Activated CD4-positive, alpha-beta T cell treated with anti-CD3 and anti-CD28 coated beads for 48 hours (primary cell): ENCODE measurements at places on chromosomes 11 and 22.
A peak's percentile ranks its signal among the peaks of the same experiment; 100 is the strongest.

DNA sequence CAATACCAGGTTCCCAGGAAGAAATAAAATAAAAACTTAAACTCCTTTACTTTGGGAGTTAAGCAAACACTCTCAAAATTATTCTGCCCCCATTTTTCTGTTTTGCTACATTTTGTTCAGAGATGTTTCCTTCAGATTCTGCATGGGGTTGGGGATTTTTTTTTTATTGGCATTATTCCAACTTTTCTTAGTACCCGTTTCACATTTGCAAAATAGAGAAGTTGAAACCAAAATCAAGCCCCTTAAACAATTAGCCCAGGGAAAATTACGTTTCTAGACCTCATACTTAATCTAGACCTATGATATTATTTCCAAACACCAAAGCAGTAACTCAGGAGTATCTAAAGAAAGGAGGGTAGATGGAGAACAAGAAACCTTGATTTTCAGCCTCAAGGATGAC is 20.6 kb upstream of the MS4A7 start:
- no peak for DNase-seq

DNA sequence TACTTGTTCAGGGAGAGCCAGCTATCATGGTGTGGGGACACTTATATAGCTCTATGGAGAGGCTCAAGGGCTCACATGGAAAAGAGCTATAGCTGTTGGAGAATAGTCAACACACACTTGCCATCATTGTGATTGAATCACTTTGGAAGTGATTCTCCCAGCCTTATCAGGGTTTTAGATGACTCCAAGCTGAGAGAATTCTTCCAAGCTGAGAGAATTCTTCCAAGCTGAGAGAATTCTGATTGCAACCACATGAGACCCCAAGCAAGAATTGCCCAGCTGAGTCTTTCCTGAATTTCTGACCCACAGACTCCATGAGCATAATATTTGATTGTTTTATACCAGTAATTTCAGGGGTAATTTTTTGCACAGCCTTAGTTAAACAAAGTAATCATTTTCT is 1318.3 kb upstream of the RAG2 start:
- no peak for DNase-seq

- no peak for DNase-seq
These were observed 136.0 kb downstream of the SWAP70 start for GRCh38 chr11:9799886-9800285.

- peak; percentile 5 for DNase-seq
These were observed 14.4 kb upstream of the OOSP1 start for GRCh38 chr11:59923813-59924212.

GRCh38 chr11:104968856-104969776 is 742 bp upstream of the CASP4 start:
- DNase-seq: no peak

DNA sequence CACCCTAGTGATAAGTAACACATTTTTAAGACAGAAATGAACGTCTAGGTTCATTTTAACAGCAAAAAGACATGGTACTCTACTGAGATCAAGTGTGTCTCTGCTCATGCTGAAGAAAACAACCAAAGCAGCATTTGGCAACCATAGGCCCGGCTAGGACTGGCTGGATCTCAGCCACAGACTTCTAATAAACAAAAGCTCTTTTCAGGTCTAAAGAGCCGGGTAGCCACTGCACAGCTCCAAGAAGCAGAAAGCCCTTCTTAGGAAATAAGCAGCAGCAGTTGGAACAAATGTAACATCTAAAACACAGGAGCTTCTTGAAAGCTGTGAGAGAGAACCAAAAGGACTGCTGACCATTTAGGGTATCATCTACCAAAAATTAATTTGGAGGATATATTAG is 37.6 kb downstream of the PITPNB start:
- DNase-seq: no peak

DNA sequence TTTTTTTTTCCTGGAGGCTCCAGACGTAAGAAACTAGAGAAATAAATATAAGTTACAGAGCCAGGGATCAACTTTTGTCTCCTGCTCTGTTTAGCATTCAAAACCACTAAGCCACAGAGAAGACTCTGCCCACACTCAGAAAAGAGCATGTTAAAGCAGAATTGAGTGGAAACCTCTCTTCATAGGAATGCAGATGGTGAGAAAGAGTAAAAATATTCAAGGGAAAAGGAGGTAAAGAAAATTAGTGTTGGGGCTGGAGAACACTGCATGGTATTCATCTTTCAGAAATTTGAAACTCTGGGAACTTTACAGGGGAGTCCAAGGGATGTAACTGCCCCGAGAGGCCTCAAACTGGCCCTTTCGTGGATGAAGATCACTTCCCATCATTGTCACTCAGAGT is 65.1 kb downstream of the CLMP start:
- DNase-seq: no peak

DNA sequence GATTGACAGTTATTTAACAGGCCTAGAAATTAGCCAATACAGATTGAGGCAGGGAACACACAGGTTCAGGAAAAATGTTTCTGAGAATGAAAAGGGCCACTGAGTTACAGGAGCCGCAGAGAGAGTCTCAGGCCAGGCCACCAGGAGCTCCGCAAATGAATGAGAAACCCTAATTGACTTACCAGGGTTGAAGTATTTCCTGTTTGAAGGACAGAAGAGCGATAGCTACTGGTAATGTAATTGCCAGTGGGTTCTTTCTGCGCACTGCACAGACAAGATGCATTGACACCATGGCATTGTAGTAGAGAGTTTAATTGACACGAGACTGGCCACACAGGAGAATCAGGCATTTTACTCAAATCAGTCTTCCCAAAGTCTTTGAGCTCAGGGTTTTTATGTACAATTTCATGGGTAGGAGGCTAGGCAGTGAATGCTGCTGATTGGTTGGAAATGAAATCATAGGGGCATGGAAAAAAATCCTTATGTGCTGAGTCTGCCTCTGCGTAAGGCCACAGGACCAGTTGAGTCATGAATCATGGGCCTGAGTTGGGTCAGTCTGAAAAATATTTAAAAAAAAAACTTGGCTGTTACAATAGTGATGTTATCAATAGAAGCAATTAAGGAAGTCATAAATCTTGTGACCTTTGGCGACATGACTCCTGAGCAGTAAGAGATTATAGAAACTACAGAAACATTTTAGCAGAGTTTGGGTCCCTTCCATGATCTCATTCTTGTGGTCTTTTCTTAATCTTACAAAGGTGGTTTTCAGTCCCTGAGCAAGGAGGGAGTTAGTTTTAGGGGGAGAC is 203.8 kb downstream of the CASP12 start:
- DNase-seq: no peak

- DNase-seq: no peak
These were observed 135.5 kb downstream of the PARVA start for GRCh38 chr11:12512826-12513395.

GRCh38 chr22:41401781-41402648 is 20.3 kb downstream of the TEF start:
- no peak for DNase-seq

- DNase-seq: peak; percentile 15
These were observed 72.9 kb upstream of the SEPTIN5 start for GRCh38 chr22:19641254-19641982.

DNA sequence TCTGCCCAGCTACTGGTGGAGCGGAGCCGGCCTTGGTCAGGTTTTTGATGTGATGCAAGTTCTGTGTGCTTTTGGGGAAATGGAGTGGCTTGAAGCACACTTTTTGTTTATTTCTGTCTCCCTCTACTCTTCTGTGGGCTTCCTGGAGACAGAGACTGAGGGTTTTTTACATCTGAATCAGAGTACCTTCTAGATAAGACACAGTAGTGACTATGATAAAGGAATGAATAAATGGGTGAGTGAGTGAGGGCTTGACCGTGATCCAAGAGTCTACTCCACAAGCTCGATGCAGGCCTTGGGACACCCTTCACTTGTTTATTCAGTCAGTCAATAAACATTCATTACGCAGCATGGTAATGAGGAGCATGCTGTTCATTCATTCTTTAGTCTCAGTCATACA is 125.7 kb downstream of the PKNOX2 start:
- no peak for DNase-seq

DNA sequence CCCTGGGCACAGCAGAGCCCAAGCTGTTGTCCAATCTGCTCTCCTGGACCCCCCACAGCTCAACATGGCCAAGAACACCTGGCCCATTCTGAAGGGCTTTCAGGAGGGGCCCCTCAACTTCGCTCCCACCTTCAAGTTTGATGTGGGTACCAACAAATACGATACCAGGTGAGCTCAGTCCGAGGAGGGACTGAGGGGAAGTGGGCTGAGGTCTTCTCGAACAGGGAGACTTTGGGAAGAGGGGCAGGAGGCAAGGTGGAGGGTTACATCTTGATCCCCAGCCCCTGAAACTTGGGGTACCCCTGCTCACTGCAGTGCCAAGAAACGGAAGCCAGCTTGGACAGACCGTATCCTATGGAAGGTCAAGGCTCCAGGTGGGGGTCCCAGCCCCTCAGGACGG is 5.4 kb downstream of the INPP5J start:
- no peak for DNase-seq

DNA sequence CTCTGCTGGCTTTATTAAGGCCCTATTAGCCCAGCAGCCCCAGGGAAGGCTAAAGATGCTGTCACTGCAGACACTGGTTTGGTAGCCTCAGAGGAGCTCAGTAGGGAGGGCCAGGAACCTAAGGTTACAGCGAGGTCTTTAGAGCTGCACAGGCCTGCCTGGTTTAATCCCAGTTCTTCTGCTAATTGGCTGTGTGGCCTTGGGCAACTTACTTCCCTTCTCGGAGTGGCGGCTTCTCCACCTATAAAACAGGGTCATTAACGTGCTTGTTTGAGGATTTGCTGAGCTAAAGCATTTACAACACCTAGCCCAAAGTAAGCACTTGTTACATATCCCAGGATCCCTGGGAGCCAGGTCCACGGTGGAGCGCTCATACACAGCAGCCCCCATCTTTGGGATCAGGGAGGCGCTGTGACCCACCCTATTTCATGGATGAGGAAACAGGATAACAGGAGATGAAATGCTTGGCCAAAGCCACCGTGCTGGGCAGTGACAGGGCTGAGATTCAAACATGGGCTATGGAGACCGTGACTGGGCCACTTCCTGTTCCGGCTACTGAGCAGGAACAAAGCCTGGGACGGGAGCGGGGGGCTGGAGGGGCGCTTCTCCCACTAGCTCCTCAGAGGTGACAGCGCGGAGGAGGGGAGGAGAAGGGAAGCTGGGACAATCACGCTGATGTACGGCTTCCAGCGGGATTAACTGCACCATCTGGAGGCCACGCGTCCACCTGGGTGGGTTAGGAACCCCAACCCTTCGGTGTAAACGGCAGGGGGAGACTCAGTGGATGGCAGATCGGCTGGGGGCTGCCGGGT is 61.5 kb downstream of the IGLL1 start:
- DNase-seq: no peak

DNA sequence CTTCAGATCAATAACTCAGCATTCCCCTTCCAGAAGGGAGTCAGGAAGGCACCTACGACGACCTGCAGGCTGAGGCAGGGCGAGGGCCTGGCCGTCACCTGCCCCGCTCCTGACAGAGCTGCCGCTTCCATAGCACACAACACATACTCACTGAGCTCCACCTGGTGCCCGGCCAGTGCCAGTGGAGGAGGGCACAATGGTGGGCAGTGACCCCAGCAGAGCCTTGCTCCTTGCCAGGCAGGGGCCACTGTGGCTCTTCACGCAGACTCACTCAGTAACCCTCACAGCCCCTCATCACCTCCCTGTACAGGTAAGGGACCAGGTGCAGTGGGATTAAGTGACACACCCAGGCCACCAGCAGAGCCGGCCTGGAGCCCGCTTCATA is 24.6 kb downstream of the LRFN4 start:
- no peak for DNase-seq
